ENCODE measurements at places on chromosomes 1 and 21.

DNA sequence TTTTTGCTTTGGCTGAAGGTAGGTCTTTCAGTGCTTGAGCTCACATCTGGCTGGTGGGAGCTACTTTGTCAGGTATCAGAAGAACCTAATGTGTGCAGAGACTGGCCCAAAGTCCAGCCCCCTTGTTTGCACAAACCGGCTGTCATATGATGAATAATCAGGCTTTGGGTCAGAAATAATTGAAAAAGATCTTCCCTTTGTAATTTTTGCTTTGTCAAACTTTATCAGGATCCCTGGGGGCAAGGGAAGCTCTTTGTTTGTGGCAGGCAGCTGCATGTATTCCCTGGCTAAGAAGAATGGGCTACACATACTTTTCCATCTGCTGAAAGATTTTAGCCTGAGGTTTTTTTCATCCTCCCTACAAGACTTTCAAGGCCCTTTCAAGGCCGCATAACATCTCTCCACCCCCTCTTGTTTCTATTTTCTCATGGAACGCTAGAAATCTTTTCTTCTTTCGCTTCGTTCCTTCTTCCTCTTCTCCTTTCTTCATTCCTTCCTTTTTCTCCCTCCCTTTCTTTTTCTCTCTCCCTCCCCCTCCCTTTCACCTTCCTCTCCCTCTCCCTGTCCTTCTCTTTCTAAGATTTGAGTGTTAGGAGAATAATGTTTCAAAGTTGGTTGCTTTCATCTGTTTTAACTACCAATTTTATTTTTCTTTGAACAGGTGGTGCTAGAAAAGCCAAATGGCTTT lies 25.5 kb downstream of the TUFT1 start:
- no peak for DNase-seq

- DNase-seq = no peak
Measured at GRCh38 chr1:117933769-117934168, 4.2 kb downstream of the WDR3 start.

- DNase-seq = no peak
Measured at GRCh38 chr1:228871314-228872061, 136.2 kb downstream of the RHOU start.

- no peak for DNase-seq
Measured at GRCh38 chr1:45243476-45244343, 37.3 kb upstream of the ZSWIM5 start.

DNA sequence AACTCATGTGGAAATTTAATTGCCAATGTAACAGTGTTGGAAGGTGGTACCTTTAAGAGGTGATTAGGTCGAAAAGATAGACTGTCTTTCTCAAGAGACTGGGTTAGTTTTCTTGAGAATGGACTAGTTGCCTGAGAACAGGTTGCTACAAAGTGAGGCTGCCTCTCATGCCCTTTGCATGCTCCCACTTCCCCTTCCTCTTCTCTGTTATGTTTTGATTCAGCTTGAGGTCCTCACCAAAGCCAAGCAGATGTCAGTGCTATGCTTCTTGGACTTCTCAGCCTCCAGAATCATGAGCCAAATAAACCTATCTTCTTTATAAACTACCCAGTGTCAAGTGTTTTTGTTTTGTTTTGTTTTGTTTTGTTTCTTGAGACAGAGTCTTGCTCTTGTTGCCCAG lies 187.0 kb upstream of the RUNX1 start:
- DNase-seq = no peak

DNA sequence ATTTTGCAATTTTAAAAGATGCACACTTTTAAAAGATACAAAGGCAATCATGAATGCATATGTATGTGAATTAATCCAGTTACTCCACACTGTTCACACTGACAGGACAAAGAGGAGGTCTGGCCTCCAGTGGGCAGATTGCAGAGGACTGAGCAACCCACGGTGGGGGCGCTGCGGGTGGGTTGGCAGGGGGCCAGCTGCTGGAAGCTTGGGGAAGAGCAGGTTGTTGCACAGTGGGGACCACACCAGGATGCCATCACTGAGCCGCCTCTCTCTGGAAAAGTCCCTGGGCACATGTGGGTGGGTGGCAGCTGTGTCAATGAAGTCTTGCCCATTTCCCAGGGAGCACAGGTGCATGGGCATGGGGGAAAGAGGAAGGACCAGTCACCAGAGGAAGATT lies 12.7 kb upstream of the PADI4 start:
- DNase-seq = no peak

- DNase-seq = no peak
Measured at GRCh38 chr1:222643606-222643937, 25.7 kb downstream of the MIA3 start.

Measured in hypothalamus (tissue), 51 donors.